ENCODE measurements at places on chromosomes 3 and 15. TPM values are rescaled to one million over a fixed set of nuclear protein-coding genes. Genes with fewer than 3 reads are reported as not detected.

The CPOX gene
- polyA plus RNA-seq, result 27.1 TPM

The USP8 gene
- 67.5 TPM for polyA plus RNA-seq

The CCK gene
- not detected for polyA plus RNA-seq

The OXTR gene
- 1.8 TPM for polyA plus RNA-seq

The TTC23 gene
- 35.3 TPM for polyA plus RNA-seq

The FSTL1 gene
- 519 TPM for polyA plus RNA-seq

- no peak for DNase-seq
These were observed 12.5 kb downstream of the SLC6A6 start for GRCh38 chr3:14414846-14415464.

DNA sequence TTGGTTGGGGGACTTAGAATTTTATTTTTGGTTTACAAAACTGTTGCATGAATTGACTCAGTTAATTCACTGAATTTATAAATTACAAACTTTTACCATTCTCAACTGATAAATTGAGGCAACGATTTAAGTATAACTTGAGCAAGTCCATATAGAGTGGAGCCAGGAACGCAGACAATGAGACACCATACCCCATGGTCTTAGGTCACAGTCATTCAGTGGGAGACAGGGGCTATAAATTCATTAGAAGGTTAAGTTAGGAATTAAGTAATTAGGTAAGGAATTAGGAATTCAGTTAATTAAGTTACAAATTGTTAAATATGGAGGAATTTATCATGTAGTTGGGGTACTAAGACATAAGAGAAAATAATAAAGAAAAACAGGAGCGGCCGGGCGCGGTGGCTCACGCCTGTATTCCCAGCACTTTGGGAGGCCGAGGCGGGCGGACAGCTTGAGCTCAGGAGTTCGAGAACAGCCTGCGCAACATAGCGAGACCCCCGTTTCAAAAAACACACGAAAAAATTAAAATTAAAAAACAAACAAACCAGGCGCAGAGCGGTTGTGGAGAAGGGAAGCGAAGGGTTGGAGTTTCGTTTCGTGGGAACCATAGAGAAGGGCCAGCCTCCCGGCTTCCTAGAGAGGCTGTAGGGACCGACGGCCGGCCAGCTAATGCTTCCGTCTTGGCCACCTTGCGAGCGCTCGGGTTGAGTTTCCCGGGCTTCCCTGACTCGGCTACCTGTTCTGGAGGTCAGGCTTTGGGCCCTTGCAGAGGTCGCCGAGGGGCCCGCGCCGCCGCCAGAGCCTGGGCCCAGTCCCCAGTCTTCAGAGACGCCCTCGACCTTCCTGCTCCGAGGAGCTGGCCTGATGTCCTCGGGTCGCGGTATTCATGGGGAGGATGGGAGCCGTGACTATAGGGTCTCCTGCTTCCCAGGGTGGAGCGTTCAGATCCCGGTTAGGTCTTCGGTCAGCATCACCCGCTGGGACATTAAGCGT lies at the start of gene ZNF619:
ZNF619 (plus strand) TSS at position 645 of the 993 bp plus-strand sequence. CDS start 858 bp downstream, outside the sequence.
- peak; percentile 73 for DNase-seq

- DNase-seq, result no peak
These were observed 175.4 kb upstream of the LINGO1 start for GRCh38 chr15:77808075-77808474.

DNA sequence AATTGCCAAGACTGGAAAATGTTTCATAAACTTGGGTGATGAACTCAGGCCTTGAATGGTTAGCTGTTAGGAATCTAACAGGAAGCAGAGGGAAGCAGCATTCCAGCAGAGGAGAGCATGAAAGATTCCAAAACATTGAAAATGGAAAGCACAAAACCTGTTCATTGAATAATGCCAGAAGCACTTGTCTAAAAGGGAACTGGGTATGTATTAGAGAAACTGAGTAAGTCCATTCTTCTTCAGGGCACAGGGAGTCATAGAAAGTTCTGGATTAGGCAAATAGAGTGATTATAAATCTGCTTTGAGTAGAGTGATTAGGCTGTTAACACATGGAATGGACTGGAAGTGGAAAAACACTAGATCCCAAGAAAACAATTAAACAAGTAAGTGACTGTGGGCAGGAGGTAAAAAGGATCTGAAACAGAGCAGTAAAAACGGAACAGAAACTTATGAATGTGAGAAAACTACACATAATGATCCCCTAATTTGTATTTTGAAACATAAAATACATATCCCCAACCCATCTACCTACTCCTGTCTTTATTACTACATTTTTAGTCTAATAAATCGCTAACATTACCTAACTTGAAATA lies 343.4 kb downstream of the TBC1D5 start:
- no peak for DNase-seq

- no peak for DNase-seq
These were observed 91.0 kb upstream of the RPL32 start for GRCh38 chr3:12932347-12932746.

- DNase-seq, result no peak
These were observed 503.6 kb downstream of the SHQ1 start for GRCh38 chr3:72344647-72345046.

DNA sequence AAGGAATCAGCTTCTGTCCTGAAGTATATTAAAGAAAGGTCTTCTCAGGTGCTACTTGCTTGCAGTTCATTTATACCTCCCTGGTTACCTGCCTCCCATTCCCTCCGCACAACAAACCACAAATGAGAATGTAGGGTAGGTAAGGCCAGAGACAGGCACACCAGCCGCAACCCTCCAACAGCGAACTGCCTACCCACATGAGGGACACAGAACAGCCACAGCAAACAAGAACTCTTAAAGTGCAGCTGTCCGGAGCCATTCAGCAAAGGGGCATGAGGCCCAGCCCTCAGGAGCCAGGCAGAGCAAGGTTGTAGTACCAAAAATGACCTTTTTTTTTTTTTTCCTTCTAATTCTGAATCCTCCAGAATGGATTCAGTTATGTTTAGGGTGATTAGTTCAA lies 52.4 kb downstream of the SPSB4 start:
- DNase-seq, result no peak

GRCh38 chr15:45156744-45157455 lies 27.1 kb downstream of the DUOX1 start:
- DNase-seq, result no peak

Measured in left kidney (tissue), 8 donors.